ENCODE measurements at places on chromosomes 1 and 21.
A peak's percentile ranks its signal among the peaks of the same experiment; 100 is the strongest.

DNA sequence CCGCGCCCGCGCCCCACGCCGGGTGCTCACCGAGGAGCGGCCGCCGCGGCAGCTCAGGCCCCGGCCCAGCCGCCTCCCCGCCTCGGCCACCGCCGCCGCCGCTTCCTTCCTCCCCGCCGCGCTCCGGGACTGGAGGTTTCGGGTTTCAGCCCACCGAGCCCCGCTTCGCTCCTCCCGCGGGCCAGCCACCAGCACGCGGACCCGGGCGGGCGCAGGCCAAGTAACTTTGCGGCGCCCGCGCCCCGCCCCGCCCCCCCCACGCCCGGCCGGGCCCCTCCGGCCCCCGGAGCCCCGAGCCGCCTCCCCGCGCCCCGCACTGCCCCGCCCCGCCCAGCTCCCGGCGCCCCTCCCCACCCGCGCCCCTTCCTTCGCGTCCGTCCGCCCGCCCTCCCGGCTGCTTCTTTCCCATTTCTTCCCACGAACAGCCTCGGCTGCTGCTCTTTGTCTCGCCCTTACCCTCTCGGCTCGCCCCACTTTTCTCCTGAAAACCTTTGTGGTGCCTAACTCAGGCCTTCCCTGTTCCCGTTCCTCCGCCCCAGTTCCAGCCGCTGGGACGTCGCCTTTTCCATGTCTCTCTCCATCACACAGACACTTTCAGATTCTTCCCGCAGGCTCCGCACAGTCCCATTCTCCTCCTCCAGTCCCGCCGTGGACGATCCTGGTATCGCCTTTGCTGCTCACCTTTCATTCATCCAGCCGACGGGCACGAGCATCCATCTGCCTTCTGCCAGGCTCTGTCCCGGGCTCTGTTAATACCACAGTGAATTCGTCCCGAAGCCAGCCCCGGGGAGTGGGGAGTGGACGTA, at the start of gene GPR161:
Gene GPR161 (minus strand): TSS at position 222 of the 806 bp plus-strand sequence. CDS start 32,080 bp downstream, outside the sequence.
- no peak for DNase-seq

- DNase-seq, result peak; percentile 84
These were observed at the start of gene FOXD2 for GRCh38 chr1:47437447-47438164. FOXD2 (plus strand) TSS chr1:47438044; CDS start chr1:47438136, 92 bp downstream.

- DNase-seq, result no peak
These were observed 16.3 kb downstream of the POU2F1 start for GRCh38 chr1:167237000-167237399.

DNA sequence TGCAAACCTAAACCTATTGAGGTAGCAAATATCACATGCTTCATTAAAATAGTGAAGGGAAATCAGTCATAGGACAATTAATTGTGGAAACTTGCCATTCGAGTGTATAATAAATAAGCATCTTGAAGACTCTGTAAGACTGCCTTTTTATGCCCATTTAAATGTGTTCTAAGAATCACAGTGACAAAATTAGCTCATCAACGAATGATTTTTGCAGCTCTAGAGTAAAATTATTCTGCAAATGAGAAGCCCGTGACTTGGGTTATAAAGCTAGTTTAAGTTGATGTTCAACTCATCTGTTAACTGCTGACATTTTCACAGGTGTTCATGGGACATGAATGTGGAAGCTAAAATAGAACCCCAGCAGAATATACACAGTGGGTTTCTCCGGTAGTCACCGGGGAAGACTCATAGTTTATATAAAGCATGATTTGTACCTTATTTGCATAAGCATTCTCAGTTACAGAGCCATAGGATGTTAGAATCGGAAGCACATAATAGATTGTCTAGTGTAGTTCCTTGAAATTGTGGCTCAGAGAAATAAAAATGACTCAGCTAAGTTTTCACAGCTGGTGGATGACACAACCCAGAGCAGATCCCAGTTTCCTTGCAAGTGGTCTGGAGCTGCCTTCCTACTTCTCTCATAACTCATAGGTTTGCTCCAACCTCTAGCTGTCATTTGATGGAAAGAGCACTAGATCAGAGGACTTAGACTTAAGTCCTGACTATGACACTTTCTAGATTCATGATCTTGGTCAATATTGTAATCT, 107.3 kb downstream of the UCHL5 start:
- DNase-seq, result no peak

- DNase-seq, result no peak
These were observed 290.3 kb downstream of the PDE4B start for GRCh38 chr1:66083003-66083402.

- DNase-seq, result no peak
These were observed 68.0 kb downstream of the CACHD1 start for GRCh38 chr1:64537942-64538341.

GRCh38 chr21:29309703-29310102, 11.0 kb downstream of the BACH1 start:
- no peak for DNase-seq

- no peak for DNase-seq
These were observed 452.6 kb downstream of the PTBP2 start for GRCh38 chr1:97174039-97174704.

- DNase-seq, result no peak
These were observed 7.0 kb upstream of the POU3F1 start for GRCh38 chr1:38053416-38054091.

GRCh38 chr1:63724375-63724899, 49.4 kb upstream of the ROR1 start:
- DNase-seq, result no peak

Data from stimulated activated CD8-positive, alpha-beta memory T cell treated with anti-CD3 and anti-CD28 coated beads, Interleukin-7, amount 100 ng/mL, for 24 hours (primary cell).